ENCODE measurements at places on chromosomes 7 and 10.

DNA sequence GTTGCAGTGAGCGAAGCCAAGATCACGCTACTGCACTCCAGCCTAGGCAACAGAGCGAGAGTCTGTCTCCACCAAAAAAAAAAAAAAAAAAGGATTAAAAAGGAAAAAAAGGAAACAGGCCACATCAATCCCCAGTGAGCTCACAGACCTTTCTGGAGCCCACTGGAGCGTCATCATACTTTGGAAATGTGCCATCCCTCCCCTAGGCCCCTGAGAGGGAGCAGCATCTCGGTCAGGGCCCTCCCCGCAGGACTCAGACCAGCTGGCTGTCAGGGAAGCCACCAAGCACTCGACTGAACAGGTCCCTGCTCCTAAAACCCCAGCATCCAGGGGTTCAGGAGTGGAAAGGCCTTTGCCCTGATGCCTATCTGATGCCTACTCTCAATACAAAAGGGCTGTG is 97.9 kb upstream of the SH2B2 start:
- no peak for DNase-seq

- no peak for DNase-seq
Measured at GRCh38 chr7:30176463-30177109, 41.8 kb downstream of the MTURN start.

DNA sequence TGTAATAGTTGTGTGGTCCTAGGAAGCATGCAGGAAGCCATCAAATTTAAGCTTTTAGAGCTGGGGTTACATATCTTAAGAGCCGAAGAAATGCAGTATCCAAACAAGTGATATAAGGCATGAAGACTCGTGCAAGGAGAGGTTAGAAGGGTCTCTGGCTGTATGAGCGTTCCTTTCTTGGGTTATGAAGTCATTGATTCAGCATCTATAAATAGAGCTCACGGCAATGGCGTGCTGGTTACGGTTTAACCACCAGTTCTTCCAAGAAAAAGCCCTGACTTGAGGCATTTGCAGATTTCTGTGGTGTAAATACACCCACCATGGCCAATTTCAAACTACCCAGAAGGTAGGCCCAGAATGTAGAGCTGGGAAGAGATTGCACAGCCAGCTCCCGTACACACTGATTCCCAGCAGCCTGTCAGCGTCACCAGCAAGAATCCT is 72.0 kb upstream of the KAT6B start:
- no peak for DNase-seq

DNA sequence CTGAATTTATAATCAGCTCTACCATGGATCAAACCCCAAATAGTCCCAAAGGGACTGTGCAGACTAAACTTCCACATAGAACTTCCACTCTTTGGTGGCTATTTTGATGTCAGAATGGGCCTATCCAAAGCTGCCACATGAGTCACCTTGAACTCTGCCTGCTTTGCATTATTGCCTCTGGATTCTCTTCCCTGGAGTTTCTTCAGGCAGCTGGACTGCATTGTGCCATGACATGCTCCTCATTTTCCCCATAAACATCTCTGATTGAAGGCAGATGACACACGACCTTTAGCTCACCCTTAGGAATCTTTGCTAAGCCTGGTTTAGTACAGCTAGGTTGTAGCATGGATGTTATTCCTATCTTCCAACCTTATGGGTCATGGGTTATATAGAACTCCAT is 251.7 kb downstream of the FZD1 start:
- no peak for DNase-seq

- DNase-seq, result peak; percentile 27
Measured at GRCh38 chr7:106239406-106239805, 45.4 kb downstream of the NAMPT start.

DNA sequence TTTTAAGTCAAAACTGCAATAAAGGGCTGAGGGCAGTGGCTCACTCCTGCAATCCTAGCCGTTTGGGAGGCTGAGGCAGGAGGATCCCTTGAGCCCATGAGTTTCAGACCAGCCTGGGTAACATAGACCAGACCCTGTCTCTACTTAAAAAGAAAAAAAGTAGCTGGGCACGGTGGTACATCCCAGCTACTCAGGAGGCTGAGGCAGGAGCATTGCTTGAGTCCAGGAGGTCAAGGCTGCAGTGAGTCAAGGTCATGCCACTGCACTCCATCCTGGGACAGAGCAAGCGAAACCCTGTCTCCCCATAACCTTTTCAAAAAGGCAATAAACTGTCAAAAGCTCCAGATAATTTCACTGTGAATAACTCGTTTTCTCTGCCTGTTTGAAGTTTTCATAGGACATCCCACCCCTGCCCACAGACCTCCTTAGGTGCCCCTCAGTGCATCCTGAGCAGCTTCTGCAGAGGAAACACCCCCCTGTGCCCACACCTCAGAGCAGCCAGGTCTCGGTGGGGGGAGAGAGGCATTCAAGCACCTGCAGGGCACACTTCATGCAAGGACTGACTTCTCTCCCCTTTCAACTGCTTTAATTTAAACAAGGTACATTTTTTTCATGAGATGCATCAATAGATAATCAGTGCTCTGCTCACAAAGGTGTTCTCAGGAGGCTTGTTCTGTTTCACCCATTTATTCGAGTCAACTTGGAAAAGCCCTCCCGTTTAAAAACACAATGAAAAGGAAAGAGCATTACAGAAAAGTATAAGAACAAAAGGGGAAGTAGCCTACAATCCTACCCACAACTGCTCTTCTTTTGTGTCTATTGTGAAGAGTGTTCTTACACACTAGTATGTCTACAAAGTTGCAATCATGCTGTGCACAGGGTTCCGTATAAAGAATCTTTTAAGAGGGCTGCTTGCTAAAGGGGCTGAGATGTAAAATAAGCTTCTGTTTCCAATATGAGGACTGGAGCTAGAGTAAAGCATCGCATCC is 104.9 kb downstream of the KMT2E start:
- no peak for DNase-seq

DNA sequence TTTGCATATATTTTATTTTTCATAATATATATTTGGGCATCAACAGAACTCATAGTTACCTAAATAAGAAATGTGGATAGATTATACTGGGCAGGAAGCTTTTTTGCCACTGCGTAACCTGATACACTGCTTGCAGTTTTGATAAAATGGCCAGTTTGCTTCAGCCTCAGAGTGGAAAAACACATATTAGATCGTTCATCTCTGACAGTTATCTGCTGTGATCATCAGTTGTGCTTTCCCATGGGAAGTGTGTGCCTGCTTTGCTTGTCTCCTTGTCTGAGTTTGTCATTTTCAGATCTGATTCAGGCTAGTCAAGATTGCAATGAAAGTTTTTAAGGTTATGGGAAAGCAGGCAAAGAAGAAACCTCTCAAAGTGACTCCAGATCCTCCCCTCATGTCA is 54.0 kb downstream of the ADAM12 start:
- DNase-seq, result no peak

- peak; percentile 79 for DNase-seq
Measured at GRCh38 chr7:29255906-29256692, 61.5 kb downstream of the CHN2 start.

DNA sequence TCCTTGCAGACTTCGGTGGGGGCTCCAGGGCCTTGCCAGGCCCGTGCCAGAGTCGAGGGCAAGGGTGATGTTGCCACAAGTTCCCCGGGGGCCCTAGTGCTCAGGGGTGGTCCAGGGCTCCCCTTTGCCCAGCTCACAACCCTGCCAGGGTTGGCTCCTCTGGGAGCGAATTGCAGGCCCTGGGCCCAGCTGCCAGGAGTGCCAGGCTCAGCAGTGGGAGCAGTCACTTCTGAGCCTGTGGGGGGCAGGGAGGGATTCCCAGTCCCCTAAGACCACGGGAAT is 43.8 kb downstream of the TCERG1L start:
- no peak for DNase-seq

DNA sequence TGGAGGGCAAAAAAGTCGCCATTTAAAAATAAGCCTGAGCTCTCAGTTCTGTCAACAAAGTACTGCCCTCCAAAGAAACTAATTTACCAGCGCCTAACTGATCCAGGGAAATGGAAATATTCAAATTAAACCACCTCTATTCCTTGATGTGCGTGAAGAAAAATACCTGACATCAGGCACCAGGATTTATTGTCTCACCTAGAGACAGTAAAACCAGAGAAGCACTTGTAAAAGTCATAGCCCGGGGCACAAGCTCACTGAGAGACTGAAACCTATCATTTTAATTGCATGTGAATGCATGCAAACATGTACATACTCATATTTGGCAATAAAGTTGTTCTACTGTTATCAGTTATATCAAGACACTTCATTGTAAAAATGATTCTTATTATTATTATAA is 147.3 kb upstream of the VSTM2A start:
- no peak for DNase-seq

- no peak for DNase-seq
Measured at GRCh38 chr10:11088709-11089108, 71.0 kb downstream of the CELF2 start.

DNA sequence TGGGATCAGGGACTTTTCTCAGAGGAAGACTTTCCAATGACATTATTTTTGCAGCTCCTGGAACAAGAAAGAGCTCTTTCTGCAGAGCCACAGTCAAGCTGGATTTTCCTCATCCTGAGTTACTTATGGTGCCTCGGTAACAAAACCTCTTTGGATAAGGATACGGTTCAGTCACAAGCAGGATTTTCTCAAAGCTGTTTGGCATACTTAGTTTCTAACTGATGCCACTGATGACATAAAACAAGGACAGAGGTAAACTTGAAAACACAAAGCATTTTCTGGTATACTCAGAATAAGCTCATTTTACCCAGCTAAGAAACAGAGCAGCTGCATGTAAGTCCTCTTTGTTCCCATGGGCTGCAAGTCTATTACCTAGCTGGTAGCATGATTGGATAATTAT is 340.9 kb upstream of the MEOX2 start:
- DNase-seq, result no peak

DNA sequence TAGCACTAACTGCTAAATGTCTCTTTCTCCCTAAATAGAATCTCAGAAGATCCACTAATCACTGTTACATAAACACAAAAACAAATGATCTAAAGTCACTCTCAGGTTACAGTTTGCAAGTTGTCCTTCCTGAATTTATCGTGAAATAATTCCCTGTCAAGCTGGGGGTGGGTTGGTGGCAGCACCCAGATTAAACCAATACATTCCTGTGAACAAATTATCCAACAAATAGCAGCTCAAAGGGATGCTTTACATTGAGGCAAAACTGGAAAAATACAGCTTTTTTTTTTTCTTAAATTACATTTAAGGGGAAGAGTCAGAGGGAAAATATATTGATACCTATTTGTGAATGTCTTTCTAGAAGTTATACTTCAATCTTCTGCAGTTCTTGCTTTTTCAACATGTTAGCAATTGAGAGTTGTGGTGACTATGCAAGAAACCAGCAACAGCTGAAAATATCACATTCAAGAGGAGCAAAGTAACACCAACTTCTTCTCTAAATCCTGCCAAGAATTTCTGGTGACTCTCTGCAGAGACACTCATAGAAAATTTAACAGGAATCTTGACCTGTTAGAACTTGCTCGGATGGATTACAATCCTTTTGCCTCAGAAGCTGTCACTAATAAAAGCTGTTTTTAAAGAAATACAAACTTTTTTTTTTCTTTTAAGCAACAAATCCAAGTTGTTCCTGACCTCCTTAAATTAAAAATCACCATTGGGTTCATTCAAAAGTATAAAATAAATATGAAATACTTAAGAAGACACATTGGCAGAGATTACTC is 18.9 kb downstream of the LMOD2 start:
- DNase-seq, result peak; percentile 90

- DNase-seq, result no peak
Measured at GRCh38 chr10:100729862-100730724, 15.3 kb upstream of the PAX2 start.

DNA sequence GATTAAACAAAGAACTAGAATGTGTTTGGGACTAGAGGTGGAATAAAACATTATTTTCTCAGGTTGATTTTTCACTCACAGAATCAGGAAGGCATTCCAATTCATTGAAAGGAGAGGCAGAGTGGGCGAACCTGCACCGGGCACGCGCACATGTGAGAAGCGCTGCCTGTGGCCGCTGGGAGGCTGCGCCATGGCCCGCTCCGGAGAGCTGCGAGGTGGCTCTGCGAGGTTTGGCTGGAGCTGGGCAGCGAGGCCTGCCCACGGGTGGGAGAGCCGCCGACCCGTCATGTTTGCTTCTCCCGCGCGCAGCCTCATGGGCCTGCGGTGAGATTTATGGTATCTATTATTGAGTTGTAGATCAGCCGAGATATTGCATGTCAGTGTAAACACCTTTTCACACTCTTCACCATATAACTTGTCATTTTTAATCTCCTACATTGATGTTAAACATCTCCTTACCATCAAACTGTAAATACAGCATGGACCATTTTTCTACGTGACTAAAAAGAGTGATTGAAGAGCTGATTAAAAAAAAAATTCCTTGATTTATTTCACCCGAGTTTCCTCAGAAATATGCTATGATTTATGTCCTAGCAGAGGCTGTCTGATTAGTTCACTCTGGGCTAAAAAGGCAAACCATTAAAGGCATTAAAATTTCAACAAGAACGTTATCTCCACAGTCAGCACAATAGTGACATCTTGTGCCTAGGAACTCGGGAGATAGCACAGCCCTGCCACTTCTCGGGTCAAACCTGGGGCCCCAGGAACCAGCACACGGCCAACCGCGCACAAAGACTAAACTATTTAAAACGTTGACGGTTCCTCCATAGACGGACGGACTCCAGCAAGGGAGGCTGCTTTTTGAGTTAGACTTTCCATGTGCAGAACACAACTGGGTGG is 96.6 kb upstream of the RNF32 start:
- no peak for DNase-seq

GRCh38 chr10:58023341-58024073 is 244.2 kb downstream of the IPMK start:
- DNase-seq, result peak; percentile 81

DNA sequence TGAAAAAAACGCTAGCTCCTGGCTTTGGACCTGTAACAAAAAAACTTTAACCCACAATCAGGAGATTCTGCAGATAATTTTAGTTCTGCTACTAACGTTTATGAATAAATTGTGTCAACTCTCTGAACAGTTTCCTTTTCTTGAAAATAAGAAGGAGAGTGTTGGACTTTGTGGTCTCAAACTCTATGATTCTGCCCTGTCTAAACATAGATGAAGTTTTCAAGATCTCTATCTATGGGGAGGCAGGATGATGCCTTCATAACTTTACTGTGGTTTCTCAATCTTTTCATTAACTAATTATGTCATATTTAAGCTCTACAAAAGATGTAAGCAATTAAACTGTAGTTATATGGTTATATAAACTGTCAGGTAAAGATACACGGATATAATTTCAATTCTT is 162.0 kb downstream of the REEP3 start:
- DNase-seq, result no peak

DNA sequence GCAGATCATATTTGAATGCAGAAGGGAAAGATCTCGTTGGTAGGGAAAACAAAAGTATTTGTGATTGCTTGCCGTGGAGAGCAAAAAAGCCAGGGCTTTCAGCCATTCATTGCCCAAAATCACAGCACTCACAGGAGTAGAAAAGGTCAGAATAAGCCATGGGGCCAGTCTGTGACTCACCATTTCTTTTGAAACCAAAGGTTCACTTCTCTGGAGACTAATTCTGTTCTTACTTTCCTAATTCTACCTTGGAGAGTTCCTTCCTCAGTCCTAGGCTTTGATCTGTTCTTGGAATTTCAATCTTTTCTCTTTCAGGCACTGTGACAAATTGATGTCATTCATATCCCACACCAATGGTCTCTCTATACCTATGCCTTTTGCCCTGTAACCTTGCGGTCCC is 54.1 kb upstream of the FAM180A start:
- peak; percentile 23 for DNase-seq
